Activated CD8-positive, alpha-beta memory T cell treated with anti-CD3 and anti-CD28 coated beads, Interleukin-2, amount 50 U/mL, for 48 hours (primary cell): ENCODE measurements at places on chromosomes 11 and 22.

DNA sequence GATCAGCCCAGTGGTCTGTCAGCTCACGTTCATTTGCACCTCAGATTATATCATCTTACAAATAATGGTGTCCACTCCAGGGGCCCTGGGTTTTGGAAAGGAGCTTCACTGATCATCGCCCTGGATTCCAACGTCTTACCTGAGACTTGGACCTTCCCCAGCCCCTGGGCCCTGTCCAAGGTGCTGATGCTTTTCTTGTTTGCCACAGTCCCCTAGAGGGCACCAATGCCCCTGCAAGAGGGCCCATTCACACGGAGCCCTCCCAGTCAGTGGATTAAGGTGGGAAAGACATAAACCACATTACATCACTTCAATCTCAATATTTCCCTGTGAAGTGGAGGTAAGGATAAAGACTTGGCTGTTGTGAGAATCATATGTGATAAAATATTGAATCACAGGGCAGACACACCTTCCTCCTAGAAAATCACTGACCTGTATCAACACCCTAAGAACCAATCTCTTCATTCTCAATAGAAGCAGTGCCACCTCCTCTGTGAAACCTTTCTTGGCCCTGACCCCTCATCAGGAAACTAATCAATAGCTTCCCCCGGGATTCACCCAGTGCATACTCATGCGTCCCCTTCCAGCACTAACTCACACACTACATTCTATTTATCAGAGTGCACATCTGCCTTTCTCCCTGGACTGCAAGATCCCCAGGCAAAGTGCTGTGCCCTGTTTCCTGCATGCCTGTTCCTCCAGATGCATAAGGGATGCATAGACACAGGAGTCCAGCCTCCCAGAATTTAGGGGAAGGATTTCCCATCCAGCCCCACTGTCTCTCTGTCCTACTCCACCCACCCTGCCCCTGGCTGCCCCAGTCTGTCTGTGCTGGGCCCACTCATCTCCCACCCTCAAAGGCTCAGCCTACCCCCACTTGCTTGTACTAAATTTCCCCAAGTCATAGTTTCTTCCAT is 167.0 kb downstream of the BUD13 start:
- peak; percentile 71 for DNase-seq

GRCh38 chr11:120168960-120169681 is 31.2 kb upstream of the TRIM29 start:
- DNase-seq = peak; percentile 89

GRCh38 chr11:123521930-123522329 is 91.9 kb downstream of the GRAMD1B start:
- no peak for DNase-seq

DNA sequence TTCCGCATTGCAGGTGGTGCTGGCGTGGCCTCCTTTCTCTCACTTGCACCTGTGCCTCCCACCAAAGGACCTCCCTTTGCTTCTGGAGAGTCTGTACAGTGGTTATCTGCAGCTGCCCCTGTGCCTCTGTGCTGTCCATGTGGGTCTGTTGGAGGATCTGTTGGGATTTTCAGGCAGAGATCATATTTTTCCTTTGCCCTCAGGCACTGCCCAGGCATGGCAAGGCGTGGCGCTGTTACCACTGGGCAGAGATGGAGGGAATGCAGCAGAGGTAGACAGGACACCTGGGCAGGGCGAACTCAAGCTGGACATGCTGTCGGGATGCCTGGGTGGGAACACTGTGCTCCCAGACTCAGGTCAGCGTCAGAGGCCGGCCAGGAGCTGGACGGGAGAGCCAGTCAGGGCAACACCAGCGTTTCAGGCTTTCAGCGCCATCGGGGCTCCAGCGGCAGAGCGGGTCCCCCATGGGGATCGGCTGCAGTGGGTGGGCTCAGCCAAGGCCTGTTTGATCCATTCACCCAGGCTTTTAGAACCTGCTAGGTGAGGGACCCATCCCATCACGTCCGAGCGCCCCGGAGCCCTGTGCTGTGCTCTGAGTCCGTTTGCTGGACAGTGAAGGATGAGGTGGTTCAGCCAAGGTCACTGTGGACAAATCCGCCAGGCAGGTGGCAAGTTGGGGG is 718.9 kb downstream of the BRD1 start:
- DNase-seq = no peak

- DNase-seq = peak; percentile 29
Observed at GRCh38 chr11:2796508-2797113, 89.0 kb downstream of the CDKN1C start.

DNA sequence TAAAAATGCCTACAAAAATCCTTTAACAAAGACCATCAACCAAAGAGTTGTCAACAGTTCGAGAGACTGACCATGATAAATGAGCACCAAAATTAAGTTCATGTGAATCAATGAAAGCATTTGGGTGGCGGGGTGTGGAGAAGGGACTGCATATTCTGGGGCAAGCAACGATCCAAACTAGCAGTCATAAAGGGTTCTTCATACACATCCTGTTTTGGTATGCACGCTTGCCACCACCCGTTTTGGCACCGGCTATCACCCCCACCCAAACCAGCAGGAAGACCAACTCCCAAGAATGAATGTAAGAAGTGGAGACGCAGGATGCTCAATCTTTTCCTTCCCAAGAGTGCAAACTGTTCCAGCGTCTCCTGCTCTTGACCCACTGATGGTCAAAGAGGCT is 80.8 kb downstream of the SGSM3 start:
- DNase-seq = peak; percentile 47

- no peak for DNase-seq
Observed at GRCh38 chr22:48278620-48279460, 1516.4 kb downstream of the TBC1D22A start.

DNA sequence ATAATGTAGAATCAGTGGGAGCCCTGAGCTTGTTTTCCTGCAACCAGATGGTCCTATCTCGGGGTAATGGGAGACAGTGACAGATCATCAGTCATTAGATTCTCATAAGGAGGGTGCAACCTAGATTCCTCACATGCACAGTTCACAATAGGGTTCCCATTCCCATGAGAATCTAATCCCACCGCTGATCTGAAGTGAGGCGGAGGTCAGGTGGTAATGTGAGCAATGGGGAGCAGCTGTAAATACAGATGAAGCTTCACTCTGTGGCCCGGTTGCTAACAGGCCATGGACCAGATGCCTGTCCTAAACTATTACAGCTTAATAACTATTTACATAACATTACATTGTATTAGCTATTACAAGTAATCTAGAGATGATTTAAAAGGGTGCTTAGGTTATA is 17.0 kb downstream of the DIXDC1 start:
- no peak for DNase-seq
